ENCODE measurements at places on chromosomes 3 and 15.

DNA sequence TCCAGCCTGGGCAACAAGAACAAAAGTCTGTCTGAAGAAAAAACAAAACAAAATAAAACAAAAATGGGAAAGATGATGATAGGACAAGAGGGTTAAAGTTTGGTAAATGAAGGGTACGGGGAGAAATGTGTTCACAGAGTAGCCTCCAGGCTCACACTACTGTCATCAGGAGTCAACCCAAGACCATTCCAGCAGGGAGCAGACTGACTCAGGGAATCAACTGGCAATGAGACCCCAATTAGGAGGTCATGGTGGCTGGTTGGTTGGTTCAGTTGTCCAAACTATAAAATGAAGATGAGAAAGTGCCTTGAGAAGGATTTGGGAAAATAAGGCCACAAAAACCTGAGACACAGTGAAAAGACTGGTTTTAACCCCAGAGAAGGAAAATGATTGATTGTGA, 51.8 kb downstream of the KLHL6 start:
- no peak for DNase-seq

DNA sequence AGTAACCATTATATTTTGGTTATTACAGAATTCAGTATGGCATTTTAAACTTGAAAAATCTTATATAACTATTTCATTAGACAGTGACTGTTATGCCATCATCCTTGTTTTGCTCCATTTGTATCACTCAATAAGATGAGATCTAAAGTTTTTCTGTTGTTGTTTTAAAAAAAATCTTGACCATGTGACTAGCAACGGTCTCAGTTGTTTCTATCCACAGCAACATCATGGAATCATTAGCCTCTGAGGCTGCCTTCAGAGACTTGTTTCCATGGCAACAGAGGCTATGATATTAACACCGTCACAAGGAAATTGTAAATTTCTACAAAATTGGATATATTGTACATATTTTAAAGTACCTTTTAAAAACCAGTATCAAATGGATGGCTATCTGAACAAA, 129.8 kb downstream of the DLG1 start:
- DNase-seq: no peak

- DNase-seq: no peak
These were observed 55.5 kb downstream of the SATB1 start for GRCh38 chr3:18369551-18370185.

DNA sequence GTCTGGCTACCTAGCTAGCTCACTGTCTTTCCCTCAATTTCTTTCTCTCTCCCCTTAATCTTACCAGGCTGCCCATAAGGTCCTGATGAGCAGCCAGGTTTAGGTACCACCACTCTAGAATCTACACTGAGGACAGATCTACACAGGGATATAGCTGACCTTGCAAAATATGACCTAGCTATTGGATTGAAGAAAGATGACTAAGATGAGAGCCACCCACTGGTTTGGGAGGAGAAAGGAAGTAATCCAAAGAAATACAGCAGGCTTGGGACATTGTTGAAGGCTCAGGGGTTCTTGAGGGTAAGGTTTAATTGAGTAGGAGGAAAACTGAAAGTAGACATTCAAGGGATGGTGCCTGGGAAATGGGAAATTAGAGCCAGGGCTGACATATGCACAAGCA, 142.0 kb upstream of the TMC3 start:
- no peak for DNase-seq

DNA sequence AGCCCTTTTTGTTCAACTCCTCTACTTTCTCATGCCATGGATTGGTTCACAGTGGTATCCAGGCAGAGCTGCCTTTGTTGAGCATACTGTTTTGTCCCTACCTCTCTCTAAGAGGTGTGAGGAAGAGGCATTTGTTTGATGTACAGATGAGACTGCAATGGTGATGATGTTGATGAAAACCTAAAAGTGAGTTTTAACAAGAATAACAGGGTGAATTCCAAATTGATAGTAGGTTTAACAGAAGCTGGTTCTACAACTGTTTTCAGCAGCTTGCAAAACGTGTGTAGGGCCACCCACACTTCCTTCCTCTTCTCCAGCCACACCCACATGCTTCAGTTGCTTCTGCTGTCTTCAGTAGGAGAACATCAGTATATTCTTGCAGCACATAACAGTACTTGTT, 10.2 kb downstream of the SNRK start:
- peak; percentile 62 for DNase-seq

DNA sequence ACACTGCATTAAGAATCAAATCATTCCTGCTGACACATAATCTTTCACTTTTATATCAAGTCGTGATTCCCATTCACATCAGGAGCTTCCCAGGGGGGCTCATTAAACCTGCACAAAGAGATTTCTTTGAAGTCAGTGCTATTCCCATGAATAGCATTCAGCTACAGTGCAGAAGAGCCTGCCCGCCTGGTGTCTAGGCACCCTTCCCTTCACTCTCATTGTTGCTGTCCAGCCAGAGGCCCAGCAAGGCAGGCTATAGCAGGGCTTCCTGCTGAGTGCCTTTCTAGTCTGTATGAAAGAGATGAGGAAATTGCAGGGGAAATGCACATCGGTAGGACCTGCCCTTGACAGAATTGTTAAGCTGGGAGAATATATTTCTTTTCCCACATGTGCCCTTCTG, 4.5 kb upstream of the GJD2 start:
- no peak for DNase-seq

DNA sequence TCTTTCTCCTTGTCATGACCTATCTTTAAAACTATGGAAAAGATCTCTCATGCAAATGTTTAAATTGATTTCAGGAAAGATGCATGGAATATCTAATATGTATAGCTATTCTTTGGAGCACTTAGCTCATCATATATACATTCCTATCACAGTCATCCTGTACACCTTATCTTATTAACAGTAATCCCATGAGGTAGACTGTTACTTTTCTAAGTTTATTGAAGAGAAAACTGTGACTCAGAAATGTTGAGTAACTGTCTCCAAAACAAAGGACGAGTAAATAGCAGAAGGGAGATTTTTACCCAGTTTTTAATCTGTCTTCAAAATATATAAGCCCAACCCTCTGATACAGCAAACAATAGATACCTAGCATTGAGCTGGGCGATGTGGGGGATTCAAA, 308.3 kb downstream of the GAP43 start:
- DNase-seq: no peak

GRCh38 chr3:95350049-95350448, 1287.2 kb downstream of the NSUN3 start:
- no peak for DNase-seq

DNA sequence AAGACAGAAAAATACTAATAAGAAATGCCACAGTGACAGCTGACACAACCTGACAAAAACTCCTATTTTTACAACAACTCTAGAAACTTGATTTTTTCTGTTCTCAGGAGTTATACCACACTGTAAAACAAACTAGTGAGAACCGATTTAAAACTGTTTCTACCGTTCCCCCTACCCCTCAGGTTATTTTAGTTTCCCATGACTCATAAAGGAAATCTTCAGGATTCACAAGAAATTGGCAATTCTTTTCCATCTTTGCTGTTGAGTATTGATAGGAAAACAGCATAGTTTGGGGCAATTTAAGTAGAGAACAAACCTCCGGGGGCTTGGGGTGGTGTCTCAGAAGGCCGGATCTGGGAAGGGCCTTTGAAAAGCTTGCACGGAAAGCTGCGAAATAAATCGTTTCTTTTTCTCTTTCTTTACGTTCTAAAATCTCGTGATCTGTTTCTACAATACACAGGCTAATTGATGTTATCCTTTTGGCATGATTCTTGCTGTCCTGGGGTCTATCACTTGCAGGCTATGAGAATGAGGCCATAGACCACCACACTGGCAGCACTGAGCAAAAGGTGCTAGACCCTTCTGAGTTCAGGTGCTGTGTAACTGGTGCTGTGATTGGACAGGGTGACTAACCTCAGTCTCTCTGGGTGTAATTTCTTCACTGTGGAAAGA, 89.3 kb downstream of the LPP start:
- DNase-seq: no peak

DNA sequence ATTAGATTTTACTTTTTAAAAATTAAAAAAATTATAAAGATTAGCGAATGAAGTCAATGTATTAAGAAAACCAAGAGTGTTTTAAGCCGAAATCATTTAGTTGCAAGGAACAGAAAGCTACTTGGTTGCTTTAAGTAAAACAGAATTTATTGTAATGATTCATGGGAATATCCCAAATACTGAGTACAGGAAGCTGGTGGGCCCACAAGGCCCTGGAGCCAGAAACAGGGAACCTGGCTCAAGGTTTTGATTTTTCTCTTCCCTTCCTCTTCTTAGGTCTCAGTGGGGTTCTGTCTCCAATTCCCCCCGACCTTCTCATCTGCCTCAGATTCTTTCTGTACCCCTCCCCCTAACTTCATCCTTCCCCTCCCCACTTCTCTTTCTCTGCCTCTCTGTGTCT, 229.0 kb downstream of the TLE3 start:
- DNase-seq: no peak

DNA sequence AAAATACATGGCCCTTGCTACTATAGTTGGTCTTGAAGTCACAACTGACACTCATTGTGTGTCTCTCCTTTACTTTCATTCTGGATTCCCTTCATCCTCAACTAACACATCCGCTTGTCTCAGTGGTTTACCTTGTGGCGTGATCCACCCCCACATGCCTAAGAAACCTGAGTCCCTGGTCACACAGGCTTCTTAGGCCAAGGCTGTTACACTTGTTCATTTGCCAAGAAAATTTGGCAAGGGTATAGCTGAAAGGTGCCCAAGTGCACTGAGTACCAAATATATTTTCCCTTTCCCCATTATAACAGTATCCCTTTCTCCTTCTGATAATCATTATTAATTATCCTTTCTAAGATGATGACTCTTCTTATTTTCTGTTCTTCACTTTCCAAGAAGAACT, 207.6 kb upstream of the STAC start:
- DNase-seq: no peak

DNA sequence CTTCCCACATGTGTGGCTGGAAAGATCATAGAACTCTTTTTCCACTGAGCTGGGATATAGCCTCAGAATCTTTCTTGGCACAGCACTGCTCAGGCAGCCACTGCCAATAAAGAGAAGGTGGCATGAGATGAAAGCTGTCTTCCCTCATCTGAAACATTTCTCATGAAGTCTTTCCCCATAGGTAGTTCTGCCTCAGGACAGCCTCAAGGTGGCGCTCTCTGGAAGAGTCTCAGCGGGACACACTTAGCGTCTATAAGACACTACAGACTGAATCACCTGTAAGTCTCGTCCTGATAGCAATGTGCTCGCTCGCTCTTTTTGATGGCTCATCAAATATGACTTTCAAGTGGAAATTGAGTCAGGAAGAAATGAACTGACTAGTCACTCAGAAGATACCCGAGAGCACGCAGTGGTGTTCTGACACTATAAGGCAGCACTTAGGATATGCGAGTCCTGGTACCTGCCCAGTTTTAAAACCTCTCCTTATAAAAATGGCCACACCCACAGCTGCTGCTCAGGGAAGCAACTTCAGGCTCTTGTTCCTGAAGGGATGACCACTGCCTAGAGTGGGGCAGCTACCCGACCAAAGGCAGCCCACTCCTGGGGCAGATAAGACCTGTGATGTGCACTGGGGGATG, 269.5 kb downstream of the SUCLG2 start:
- peak; percentile 23 for DNase-seq

GRCh38 chr3:25907081-25907480, 117.2 kb downstream of the OXSM start:
- DNase-seq: no peak

DNA sequence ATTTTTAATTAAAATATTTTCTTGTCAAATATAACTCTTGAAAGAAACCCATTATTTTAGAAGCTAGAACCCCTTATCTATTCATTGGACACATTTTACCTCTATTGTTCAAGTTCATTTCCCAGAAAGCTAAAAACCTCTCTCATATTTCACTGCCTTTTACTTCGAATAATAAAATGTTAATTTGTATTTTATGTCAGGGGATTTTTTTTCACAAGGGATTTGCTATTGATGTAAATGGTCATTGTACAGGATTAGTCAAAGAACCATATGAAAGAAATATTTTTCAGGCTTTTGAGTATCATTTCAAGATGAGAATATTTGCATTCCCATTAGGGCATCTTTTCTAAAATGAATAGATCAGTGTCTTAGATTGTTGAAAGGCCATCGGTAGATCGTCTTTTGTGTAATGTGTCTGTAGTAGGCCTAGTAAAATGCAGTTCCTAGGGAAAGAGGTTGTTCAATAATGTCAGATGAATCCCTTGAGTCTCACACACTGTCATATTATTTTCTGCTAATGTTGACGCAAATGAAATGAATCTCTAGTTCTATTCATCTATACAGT, 114.5 kb downstream of the ROBO1 start:
- DNase-seq: no peak

DNA sequence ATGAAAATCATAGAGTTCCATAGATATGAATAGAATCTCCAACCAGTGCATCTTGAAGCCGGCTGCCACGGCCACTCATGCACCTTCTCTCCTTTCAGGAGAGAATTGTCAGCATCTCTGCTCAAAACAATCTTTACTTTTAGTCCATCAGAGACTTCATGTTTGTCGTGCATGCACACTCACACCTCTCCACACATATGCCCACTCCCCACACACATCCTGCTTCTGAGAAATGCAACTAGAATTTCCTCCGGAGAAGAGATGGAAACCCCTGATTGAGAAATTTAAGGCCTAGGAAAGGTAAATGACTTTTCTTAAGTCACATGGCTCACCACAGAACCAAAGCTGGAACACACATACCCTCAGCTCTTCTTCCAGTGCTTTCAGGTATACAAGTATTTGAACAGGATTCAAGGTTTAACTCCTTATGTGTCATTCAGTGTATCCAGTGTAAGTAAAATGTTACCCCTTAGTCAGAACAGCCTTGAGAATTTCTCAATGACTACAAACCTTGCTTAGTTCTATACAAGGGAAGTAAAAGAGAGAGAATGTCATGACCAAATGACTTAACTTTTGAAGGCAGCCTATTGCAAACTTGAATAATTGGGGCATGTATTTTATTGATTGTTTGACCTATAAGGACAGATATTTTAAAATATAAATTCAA, 69.1 kb upstream of the TSEN2 start:
- peak; percentile 13 for DNase-seq

DNA sequence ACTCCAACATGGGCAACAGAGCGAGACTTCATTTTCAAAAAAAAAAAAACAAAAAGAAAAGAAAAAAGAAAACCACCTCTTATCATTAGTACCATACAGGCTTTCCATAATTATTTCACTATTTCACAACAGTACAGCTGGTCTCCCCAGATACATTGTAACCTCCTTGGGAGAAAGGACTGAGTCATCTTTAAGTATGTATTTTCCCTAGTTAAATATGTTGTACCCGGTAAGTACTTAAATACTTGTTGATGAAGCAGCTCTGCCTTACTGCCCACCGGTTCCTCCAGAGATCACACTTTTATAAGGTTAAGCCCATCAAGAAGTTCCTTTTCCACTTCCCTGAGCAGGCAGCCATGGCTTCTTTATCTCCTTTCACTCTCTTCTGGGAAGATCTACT, 789.5 kb upstream of the CFAP20DC start:
- DNase-seq: no peak

DNA sequence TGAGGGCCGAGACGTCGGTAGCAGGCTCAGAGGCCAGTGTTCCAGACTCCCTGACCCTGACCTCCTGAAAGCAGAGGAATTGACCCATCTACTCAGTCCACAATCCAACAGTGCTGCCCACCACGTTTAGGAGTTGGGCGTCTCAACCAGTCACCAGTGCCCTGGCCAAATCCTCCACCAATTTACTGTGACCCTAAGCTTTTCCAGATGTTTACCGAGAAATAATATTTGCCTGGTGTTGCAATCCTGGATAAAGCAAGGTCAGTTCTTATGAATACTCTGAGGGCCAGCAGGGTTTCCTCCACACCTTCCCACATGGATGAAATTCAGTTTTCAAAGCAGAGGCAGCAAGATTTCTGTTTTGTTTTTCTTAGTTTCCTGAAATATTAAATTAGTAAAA, 7.5 kb upstream of the APOD start:
- no peak for DNase-seq

GRCh38 chr3:108951820-108952501, 1.7 kb downstream of the GUCA1C start:
- DNase-seq: no peak

Measured in activated CD4-positive, alpha-beta T cell treated with anti-CD3 and anti-CD28 coated beads, Interleukin-2, Interleukin-4, amounts not matched to agents 100 ng/mL and 50 ng/mL, durations not matched to agents 16 hours and 8 hours (primary cell).